ENCODE measurements at places on chromosomes 16 and 17.

DNA sequence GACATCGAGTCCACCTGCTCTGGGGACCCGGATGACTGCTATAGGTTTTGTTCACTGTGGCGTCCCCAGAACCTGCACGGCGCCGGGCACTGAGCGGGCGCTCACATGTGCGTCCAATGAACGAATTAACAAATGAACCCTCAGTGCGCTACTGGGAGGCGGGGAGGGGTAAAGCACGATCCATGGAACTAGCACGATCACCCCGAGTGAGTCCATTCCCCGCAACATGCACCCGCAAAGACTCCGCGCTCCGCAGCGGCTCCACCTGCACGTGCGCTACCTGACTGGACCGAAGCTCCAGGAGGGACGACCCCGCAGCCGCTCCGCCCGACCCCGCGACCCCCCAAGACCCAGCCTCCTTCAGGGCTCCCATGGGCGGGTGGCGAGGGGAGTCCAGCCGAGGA lies 491 bp downstream of the TRAP1 start:
- no peak for DNase-seq

GRCh38 chr16:81008505-81008789 lies 1.4 kb downstream of the CENPN start:
- no peak for DNase-seq

DNA sequence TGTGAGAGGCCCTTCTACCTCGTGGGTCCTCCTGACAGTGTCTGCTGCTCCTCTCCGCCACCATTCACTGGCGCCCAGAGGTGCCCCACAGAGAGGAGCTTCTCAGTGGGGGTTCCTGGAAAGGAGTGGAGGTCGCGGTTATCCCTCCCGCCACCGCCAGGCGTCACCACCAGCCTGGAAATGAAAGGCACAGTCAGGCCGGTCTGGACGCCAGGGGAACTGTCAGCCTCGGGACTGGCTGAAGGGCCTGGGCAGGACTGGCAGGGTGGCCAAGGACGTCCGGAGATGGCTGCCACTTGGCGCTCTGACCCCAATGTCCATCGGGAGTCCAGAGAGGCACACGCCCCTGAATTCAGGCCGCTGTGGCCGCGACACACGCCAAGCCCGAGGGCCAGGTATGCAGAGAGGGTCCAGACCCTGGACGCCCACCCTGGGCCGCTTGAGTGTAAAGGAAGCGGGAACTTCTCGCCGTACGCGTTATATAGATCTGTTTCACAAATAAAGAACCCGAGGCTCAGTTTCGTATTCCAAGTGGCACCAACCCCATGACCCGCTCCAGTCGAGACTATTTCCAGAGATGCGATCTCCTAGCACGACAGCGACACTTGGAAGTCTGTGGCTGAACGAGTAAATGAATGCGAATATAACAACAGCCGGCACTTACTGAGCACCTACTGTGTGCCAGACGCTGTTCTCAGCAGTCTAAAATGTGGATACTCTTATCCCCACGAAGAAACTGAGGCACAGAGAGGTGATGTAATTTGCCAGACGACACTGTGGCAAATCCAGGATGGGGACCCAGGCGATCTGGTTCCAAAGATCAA lies 7.6 kb upstream of the NXPH3 start:
- DNase-seq = no peak

DNA sequence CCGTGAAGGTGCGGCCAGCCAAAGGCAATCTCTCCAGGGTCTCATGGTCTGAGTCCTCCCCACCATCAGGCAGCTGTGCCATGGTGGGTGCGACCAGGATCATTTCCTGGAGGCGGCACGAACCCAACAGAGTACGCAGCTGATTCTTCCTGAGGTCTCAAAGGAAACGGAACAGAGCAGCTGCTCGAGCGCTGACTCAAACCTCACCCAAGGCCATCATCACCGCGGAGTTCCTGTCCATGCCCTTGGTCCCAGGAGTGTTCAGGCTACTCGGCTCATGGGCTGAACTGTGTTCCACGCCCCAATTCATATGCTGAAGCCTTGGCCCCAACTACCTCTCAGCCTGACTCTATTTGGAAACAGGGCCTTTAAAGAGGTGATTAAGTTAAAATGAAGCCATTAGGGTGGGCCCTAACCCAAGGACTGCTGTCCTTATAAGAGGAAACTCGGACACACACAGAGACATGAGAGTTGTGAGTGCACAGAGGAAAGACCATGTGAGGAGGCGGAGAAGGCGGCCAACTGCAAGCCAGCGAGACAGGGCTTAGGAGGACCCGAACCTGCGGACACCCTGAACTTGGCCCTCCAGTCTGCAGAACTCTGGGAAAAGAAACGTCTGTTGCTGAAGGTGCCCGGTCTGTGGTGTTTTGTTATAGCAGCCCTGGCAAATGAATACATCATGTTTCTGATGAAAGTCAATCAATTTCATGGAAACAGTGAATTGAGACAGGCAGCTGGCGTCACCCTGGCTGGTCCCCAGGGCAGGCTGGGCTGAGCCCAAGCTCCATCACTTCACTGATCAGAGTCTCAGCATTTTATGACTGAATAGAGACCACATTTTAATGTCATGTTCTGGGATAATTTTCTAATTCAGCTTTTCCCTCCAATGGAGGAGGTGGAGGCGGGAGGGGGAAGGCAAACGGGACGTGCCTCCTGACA lies 13.7 kb downstream of the MXRA7 start:
- DNase-seq = no peak

GRCh38 chr17:1590747-1591473 lies 28.3 kb upstream of the PITPNA start:
- no peak for DNase-seq

GRCh38 chr17:31549121-31549524 lies 157.6 kb downstream of the RAB11FIP4 start:
- DNase-seq = no peak

GRCh38 chr17:40501499-40501911 lies at the start of gene TNS4:
Gene TNS4 (minus strand): TSS chr17:40501623. CDS start chr17:40496425, 5,198 bp downstream.
- DNase-seq = no peak

DNA sequence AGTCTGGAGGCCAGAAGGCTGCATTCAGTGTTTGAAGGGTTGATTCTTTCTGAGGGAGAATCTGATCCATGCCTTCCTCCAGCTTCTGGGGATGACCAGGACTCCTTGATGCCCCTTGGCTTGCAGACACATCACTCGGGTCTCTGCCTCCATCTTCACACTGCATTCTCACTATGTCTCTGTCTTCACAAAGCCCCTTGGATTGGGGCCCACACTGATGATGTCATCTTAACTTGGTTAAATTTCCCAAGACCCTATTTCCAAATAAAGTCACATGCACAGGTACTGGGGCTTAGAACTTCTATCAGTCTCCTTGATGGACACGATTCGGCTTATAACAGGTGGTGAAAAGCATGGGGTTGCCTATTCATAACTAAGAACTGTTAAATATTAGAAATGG lies 112.1 kb upstream of the MYOCD start:
- DNase-seq = no peak

DNA sequence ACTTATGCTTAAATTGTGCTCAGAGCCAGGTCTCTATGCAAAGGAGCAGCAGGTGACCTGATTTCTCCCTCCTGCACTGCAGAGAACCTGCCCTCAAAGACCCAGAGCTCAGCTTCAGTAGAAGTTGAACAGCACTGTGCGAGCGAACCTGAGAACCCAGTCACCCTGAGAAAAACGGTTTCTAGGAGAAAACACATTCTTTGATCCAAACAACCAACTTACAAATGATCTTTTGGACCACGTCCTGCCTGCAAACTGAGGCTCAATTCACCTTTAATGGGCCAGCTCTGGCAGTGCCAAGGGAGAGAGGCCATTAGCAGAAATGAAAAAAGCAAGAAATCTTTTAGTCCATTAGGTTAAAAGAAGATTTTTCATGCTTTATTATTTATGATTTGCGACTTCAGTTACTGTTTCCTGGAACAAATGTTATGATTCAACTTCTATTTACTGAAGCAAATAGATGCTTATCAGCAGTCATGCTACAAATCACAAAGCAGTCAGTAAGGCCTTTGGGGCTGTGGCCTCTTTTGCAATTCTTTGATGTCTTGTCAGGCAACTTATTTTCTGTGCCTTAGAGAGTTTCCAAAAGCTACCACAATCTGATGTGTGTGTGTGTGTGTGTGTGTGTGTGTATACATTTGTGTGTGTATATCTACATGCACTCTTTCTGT lies 65.7 kb upstream of the LRRC37A3 start:
- no peak for DNase-seq

- no peak for DNase-seq
Measured at GRCh38 chr16:22003195-22003594, 2.3 kb upstream of the PDZD9 start.

- no peak for DNase-seq
Measured at GRCh38 chr16:88404769-88405168, 22.0 kb downstream of the ZNF469 start.

DNA sequence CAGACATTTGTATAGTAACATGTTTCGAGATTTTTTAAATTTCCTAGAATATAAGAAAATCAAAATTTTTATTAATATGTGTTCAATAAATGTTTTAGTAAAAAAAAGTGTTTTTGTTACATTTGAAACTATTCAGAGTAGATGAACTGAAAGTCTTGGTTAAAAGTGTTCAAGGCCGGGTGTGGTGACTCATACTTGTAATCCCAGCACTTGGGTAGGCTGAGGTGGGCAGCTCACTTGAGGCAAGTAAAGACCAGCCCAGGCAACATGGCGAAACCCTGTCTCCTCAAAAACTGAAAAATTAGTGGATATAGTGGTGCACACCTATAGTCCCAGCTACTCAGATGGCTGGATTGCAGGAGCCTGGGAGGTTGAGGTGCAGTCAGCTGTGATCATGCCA lies 16.8 kb upstream of the PHKG2 start:
- DNase-seq = no peak

GRCh38 chr17:43641416-43641815 lies 20.3 kb downstream of the MEOX1 start:
- DNase-seq = no peak

GRCh38 chr16:12546918-12547607 lies 256.6 kb downstream of the CPPED1 start:
- no peak for DNase-seq
